ENCODE measurements at places on chromosomes 6 and 20.

- no peak for DNase-seq
These were observed 564.3 kb upstream of the MARCKS start for GRCh38 chr6:113292646-113293422.

- no peak for DNase-seq
These were observed 8.6 kb upstream of the NKAIN4 start for GRCh38 chr20:63262836-63263235.

DNA sequence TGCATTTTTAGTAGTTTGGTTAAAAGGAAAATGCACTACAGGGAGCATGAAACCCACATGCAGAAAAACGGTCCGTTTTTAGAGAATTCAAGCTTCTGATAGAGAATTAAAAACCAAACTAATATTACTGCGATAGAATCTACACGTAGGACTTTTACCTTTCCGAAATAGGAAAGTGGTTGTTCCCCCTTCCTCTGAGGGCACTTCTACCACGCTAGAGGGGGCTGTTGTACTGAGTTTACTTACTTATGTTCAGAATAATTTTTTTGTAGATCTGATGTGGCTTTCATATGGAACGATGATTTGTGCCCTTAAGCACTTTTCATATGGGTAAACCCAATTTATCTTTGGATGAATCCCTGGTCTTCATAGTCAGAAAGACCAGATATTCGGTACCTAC, 264.3 kb upstream of the PLN start:
- peak; percentile 54 for DNase-seq

DNA sequence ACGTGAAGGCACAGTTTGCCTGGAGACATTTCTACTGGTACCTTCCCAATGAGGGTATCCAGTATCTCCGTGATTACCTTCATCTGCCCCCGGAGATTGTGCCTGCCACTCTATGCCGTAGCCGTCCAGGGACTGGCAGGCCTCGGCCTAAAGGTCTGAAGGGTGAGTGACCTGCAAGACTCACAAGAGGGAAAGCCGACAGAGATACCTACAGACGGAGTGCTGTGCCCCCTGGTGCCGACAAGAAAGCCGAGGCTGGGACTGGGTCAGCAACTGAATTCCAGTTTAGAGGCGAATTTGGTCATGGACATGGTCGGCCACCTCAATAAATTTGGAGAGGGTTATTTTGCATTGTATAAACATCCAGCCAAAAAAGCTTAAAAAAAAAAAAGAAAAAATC, 420.3 kb upstream of the FLRT3 start:
- no peak for DNase-seq

- DNase-seq, result no peak
These were observed 1090.0 kb upstream of the EYS start for GRCh38 chr6:66796987-66797386.

DNA sequence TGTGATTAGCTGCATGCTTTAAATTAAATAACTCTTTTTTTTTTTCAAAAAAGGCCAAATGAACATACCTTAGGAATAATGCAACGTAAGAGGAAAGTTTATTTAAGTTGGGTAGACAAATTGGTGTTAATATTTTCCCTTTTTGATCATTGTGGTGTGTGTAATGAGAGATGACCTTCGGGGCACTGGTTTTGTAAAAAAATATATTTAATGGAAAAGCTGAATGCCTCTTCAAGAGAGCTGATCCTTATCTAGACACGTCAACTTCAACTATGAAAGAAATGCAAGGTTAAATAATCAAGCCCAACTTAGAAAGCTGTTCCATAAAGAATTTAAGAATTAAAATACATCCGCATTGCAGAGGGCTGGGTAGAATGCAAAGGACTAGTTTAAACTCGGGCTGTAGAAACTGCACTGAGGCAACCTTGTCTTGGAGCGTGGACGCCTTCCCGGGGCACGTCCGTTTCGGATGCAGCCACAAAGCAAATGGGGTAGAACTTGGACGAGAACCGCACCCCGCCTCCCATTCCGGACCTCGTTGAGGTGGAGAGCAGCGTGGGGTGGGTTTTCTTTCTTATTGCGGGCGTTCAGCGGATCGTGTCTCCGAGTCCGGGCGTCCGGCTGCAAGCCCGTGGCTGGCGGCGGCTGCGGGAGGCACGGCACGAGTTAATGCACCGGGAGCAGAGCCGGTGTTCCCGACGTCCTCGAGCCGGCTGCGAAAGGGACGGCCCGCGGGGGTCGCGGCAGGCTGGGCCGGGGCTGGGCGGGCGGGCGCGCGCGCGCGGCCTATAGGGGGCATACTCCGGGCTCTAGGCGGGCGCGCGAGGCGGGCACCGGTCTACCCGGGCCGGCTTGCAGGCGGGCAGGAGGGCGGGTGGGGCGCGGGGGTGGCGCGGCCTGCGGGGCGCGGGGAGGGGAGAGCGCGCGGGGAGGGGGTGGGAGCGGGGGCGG, 1.9 kb downstream of the JARID2 start:
- peak; percentile 63 for DNase-seq

- DNase-seq, result no peak
These were observed 3.5 kb upstream of the APOBEC2 start for GRCh38 chr6:41049521-41049920.

DNA sequence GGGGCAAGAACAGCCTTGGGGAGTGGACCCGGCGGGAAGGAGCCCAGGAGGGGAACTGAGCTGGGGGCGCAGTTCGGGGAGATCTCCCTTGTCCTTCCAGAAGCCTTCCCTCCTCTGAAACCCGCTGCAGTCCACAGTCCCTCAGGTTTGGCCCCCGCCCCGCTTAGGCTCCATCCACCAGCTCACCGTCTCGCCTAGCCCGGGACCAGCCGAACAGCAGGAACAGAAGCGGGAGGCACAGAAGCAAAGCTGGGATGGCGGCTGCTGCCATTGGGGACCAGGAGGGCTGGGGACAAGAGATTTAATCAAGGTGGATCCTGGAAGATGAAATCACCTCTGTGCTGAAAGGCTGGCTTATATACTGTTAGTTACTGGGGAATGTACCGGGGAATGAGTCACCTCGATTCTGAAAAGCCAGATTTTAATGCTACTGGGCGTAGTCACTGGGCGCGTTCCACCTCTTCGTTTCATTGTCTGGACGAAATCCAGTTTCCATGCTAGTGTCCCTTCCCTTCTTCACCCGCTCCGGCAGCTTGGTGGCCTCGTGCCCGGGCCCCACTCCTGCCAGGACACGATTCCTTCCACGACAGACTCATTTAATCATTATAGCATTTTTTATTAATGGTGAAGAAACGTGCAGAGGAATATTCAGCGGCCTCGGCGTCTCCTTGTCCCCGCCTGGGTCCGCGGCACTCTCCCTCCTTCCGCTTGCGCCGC, at the start of gene RAET1L:
Gene RAET1L, minus strand, starts transcription at position 332 of the 717 bp plus-strand sequence. Its CDS starts 61 bp downstream, at position 271.
- DNase-seq, result no peak

DNA sequence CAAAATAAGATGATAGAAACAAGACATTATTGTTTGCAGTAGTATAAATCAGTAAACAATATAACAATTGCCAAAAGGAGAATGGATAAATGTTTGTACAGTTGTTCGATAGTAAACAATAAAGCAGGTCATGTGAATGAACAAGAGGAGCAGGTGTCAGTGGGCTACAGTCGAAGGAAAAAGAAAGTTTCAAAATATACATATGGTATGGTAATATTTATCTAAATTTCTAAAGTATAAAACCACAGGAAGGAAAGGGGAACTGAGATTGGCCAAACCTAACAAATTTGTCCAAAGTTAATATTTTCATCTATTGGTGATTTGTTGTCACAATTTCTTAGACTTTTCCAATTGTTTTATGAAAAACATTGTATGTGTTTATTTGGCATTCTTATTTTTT, 110.9 kb downstream of the SH3BGRL2 start:
- DNase-seq, result no peak

- no peak for DNase-seq
These were observed 92.1 kb downstream of the POPDC3 start for GRCh38 chr6:105087571-105088211.

DNA sequence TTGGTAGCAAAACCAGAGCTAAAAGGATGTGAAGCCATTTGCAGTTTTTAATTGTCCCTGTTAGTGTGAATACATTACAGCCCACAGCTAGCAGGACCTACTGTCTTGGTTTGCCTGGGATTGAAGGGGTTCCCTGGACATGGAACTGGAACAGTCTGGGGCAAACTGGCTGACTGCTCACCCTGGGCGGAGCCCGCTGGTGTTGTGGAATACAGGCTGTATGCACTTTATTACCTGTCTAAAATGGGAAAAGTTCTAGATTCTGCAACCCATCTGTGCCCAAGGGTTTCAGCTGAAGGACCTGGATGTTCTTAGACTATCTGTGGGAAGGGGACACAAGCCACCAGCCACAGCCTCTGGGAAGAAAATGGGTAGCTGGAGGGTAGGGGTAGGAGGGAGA, 12.2 kb upstream of the CDKN1A start:
- no peak for DNase-seq

DNA sequence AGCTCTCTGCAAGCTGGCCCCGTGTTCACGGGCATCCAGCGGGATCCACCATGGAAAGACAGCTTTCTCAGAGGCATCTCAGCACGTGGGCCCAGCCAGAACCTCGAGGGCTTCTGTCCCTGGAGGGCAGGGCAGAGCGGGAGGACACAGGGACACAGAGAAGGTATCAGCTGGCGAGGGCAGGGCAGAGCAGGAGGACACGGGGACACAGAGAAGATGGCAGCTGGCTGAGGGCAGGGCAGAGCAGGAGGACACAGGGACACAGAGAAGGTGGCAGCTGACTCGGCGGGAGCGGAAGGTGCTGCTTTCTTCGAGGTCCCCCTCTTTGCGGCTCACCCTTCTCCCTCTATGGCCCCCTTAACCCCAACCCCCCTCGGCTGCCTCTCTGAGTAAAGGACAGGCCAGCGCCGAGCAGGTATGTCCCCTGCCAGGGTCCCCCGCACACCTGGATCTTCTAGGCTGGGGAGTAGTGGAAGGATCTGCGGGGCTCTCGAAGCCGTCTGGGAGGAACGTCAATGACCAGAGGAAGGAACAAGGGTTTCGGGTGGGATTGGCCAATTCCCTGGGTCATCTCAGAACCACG, 28.9 kb upstream of the BHLHE23 start:
- DNase-seq, result peak; percentile 17

Data from CD8-positive, alpha-beta memory T cell (primary cell).